Suppressor macrophage (primary cell): ENCODE measurements at places on chromosomes 1 and 21.

DNA sequence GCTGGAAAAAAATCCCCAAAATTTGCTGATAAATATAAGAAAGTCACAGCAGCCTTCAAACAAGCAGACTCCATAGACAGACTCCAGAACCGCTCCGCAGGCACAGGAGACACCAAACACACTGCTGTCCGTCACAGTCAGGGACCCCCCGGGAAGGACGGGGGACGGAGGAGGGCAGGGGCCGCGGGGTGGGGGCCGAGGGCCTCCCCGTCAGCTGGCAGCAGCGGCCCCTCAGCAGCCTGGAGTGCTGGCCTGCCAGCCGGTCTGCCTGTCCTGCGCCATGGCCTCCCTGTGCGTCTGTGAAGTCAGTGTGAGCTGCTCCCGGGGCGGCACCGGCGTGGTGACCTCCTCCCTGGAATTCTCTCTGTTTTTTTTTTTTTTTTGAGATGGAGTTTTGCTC, 10.1 kb upstream of the C1orf159 start:
- no peak for DNase-seq

GRCh38 chr1:229012823-229013222, 258.1 kb upstream of the RAB4A start:
- no peak for DNase-seq

GRCh38 chr1:9262096-9262986, 27.8 kb downstream of the H6PD start:
- DNase-seq, result no peak

DNA sequence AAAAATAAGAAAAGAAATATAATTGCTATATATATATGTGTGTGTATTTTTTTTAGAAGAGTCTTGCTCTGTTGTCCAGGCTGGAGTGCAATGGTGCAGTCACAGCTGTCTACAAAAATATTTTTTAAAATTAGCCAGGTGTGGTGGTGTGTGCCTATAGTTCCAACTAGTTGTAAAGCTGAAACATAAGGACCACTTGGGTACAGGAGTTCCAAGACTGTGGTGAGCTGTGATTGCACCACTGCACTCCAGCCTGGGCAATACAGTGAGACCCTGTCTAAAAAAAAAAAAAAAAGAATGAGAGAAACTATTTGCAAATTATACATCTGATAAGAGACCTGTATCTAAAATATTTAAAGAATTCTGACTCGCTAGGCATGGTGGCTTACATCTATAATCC, 42.0 kb downstream of the BMP8A start:
- no peak for DNase-seq

GRCh38 chr21:36060159-36060921, at the start of gene SETD4:
TSS of gene SETD4 (minus strand) at chr21:36060526. CDS start at chr21:36058888, 1,638 bp downstream.
- peak; percentile 97 for DNase-seq

- no peak for DNase-seq
Observed at GRCh38 chr1:205137901-205138300, 16.1 kb upstream of the RBBP5 start.

DNA sequence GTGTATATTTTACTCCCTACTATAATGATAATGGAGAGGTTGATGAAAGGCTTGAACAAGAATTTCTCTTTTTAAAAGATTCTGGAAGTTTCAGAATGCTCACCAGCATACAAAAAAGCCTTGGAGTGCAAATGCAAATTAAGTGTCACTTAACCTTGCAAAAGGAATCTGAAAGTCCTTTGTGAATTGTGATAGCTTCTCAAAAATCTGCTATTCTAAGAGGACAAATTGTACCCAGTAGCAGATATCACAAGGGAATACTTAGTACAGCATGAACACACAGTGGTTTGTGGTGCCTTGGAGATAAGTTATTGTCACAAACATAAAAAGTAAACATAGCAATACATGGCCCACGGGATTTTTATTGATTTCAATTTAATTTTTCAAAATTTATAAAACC, 1208.3 kb upstream of the B3GALT2 start:
- DNase-seq, result no peak

DNA sequence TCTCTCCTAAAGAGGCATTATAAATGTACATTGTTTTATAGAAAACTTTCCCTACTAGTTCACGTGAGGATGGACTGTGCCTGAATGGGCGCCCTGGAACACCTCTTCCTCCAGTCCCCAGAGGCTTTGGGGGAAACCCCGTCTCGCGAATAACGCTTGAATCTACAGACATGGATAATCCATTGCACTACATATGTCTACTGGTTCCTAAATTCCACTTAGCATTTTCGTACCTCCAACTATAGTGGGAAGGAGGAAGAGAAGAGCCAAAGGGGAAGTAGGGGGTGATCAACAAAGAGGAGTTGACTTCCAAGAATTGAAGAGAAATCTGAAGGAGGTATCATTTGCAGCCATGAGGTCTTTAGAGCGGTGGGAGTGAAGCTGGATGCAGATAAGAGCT, 11.1 kb downstream of the BARHL2 start:
- DNase-seq, result no peak

DNA sequence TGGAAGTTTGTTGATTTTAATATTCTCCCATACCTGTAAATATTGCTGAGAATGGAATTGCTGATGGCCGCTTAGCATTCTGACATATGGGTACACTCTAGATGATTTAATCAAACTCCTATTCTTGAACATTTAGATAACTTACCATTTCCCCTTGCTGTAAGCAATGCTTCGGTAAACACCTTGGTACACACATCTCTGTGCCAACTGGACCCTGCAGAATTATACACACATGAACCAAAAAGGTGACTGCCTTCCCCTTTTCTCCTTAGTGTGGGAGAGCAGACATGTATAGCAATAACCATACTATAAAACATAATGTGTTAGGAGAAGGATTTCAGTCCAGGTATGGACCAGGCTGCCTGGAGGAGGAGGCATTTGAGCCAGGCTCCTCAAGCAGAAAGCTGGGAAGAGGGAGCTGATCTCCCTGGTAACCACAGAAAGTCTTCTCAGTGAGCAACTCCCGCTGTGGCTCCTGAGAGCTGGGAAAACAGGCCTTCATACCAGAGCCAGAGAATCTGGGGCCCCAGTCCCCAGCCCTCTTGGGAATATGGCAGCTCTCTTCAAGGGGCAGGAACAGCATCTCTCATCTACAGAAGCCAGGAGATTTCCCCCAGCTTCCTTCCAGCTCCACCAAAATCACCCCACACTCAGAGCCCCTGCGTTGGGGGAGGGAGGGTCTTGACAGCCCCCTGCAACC, 33.9 kb upstream of the CSF1 start:
- no peak for DNase-seq

DNA sequence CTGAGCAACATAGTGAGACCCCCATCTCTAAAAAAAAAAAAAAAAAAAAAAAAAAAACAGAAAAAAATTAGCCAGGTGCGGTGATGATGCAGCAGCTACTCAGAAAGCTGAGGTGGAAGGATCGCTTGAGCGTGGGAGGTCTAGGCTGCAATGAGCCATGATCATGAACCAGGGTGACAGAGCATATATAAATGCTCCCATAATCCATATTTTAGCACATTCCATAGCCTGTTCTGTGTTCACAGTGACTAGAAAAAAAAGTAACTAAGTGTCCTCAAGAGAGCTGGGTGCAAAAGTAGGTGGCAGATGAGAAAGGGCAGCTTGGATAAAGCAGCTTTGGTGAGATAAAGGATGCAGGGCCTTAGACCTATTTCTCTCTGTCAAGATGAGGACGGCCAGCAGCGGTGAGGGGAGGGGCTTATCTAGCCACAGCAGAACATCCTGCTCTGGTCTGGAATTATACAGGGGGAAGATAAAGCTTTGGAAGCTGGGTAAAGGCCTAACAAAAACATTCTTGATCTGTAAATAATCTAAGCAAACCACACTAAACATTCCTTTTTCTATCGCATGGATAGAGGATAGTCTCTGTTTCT, 205.3 kb downstream of the DAB1 start:
- no peak for DNase-seq
